ENCODE measurements at places on chromosomes 2 and 18.

GRCh38 chr2:138030459-138030858, 66.2 kb downstream of the HNMT start:
- peak; percentile 77 for DNase-seq

DNA sequence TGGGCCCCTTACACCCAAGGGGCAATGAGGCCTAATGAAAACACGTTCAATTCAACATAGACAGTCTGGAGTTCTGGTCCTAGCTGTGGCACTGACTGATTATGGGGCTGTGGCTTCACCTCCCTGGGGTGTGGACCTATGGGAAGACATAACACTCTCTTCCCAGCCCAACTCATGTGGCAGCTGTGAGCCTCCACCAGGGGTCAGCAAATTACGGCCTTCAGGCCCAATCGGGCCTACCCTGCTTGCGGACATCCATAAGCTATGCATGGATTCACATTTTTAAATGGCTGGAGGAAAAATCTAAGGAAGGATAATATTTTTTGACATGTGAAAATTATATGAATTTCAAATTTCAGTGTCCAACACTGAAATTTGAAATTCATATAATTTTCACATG, 101.3 kb downstream of the LOXHD1 start:
- no peak for DNase-seq

GRCh38 chr2:21676041-21676440, 552.3 kb downstream of the TDRD15 start:
- no peak for DNase-seq

DNA sequence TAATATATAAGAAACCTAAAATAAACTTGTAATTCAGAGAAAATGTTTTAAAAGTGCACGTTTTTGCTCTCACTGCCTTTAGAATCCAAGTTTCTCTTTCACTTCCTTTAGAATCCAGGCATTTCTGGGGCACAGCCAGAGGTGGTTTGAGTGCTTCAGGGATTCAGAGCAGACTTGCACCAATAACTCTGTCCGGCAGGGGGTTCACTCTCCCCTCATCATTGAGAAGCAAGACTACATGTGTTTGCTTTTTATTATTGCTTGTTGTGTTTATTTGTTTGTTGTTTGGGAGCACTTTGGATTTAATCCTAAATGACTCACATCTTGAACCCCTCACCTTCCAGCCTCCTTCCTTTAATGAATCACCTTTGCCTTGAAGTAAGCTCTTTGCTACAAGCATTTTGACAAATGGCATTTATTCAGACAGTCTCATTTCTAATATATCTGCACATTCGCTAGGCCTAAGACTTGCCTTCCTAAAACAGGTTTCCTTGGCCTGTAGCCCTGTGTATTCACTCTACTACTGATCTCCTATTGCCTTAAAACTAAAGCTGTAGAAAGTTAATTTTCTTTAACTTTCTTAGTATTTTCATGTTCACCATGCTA, 233.5 kb upstream of the ATP5MC3 start:
- DNase-seq: peak; percentile 13

- DNase-seq: peak; percentile 73
Measured at GRCh38 chr2:200786826-200787225, 24.9 kb upstream of the BZW1 start.

GRCh38 chr2:229679393-229680125, 34.8 kb downstream of the DNER start:
- DNase-seq: no peak

DNA sequence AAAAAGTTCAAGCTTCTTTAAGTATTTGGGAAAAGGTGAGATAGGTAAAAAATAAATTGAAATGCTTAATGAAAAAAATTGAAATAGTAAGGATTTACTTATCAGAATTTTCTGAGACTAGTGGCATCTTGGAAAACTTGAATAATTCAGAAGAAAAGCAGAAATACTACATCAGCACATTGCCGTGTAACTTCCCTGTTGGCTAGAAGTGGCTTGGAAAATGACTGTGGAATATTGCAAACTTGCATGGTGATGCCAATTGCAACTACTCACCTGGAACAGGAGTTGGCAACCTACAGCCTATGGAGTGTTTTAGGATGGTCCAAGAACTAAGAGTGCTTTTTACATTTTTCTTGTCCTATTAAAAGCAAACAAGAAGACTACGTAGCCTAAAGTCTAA, 603.5 kb upstream of the VRK2 start:
- DNase-seq: no peak

DNA sequence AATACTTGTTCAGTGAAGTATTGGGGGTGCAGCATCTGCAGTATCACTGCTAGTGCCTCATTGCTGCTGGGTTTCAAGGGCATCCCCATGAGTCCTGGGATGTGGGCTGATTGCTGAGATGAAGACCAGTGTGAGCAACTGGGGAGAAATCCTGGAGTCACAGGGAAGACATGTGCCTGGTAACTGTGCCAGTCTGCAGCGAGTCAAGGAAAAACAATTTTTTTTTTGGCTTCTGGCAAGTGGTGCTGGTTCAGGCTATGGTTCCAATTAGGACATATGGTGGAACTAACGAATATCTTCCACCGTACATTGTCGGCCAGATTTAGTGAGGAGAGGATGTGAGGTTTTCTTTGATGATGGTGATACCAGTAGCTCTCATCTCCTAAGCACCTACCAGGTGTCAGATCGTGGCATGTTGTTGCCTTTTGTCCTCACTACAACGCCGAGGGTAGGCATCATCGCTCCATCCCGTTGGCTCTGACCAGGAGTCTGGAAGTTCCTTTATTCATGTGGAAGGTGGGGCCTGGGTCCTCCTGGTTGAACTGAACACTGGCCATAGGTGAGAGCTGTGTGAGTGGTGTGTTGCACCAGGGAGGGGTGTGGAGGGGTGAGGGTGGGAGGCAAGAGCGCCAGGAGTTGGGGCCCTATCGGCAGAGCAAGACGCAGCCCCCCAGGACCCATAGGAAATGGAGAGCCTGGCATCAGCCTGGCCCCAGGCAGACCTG, 118.0 kb upstream of the HS6ST1 start:
- no peak for DNase-seq

- DNase-seq: no peak
Measured at GRCh38 chr2:241770936-241771285, 5.7 kb upstream of the GAL3ST2 start.

DNA sequence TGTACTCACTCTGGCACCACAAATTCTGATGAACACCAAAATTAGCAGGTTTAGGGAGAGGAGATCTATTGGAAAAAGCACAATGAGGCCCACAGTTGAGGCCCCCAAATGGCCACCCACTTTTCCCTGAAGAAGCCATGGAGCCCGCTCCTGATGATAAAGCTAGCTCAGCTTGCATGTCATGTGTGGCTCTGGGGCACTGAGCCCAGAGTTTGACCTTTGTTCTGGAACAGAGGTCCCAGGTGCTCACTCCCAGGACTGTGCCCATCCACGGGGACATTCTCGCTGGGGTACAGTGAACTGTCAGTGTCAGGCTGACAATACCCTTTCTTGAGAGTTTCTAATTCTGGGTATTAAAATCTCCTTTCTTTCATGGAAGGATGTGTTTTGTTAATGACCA, 36.2 kb downstream of the XDH start:
- DNase-seq: no peak

DNA sequence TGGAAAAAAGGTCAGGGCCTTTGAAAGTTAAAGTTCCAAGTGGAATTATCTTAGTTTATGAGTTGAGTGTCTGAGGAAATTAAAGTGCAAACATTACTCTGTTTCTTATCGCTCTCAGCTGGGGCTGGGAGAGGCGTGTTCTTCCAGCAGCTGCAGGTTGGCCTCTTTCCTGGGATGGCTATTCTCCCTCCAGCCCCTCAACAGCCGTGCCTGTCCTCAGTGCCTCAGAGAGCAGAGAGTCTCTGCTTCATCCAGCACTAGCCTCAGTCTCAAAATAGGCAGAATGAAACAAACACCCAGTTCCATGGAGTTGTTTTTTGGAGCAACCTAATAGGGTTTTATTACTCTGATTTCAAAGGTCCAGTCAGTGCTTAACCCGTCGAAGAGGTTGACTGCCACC, 298.1 kb downstream of the GALR1 start:
- no peak for DNase-seq

DNA sequence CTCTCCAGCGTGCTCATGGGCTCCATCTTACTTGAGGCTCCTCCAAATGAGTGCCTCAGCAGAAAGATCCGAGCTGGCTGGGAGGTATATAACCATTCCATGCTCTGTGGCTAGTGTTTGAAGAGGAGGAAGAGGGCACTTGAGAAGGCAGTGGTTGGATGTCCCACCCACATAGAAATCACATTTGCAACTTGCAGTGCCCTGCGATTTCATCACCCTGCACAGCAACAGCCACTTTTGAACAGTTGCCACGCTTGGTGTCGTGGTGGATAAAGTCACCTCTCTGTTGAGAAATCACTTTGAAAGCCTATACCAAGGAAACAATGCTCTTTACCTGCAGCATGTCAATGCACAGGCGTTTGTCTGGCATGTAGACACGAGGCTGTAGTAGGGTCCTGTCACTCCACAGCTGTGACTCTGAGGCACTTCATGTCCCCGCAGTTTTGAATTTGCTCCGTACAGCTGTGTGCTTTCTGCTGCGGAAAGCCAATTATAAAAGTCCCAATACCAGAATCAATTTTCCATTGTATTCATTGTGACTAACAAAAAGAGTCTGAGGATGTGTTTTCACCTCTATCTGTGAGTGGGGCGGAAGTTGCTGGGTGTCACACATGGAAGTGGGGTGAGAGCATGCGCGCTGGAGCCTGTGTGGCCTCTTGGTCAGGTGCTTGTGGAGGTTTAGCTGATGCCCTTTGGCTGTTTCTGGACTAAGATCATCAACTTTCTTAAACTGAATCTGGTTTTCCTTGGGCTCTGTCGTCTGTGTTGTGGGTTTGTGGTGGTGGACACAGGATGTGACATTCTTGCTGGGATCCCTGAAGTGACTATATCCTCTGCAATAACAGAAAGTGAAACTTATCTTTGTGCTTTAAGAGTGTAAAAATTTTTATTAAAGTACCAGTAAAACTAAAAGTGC, 2.8 kb downstream of the CNDP2 start:
- DNase-seq: no peak

DNA sequence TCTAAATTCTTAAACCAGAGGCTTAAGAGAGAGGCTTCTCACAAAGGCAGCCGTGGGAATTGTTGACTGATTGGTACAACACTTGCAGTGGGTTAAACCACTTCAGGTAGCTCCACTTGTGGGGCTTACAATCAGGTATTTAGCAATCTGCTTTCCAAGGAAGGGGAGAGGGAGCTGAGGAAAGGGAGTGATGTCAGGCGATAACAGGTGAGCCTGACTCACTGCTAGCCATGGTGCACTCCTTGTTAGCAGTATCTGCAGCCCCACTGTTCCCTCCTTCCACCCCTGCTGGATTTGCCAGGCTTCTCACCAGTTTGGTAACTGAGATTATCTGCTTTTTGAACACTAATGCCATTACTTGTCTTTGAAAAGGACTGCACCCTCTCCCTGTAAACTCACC, 1056.7 kb upstream of the FANCL start:
- no peak for DNase-seq

DNA sequence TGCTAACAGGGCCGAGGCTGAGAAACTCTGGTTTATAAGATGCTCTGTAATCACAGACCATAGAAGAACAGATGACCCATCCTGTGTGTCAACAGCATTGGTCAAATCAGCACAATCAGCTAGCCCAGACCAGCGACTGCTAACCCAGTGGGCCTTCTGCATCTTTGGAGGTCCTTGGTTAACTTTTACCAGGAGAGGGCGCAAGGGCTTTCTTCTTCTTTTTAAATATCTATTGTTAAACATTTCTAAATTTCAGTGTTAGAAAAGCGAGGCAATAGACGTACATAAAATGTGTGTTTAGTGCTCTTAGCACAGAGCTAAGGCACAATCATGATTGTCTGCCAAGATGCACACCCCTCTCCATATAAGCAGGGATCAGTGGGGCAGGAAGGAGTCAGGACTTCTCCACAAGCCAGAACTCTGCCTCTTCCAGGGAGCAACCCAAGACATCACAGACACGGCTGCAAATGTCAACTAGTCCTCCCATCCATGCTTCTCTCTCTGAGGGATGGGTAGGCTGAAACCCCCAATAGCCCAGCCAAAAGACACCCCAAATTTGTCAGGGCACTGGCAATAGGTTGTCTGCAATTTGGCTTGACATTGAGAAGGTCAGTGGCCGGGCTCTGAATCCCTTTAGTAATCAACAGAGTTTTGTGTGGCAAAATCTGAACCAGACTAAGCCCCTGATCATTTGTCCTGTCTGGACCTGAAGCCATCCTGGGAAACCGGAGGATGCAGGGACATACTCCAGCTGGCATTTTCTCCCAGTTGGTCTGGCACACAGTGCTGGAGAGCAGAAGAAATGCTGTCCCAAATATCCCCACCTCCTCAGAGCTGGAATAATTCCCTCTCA, 188.2 kb downstream of the BCL2 start:
- DNase-seq: peak; percentile 14

DNA sequence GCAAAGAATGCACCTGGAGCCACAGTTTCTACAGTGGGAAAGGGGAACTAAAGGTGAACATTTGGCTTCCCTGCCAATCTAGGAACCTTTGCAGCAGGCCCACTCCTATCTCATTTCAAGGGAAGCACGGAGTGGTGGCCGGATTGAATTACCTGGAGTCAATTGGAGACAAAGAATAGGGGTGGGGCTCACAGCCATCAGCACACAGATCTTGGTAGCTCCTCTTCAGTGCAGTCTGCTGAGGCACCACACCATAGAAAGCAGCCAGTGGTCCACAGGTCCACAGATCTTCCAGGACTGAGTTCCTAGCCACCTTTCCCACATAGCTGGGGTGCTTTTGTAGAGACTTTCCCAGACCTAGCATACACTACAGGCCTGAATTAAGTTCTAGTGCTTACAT, 43.5 kb upstream of the NXPH2 start:
- no peak for DNase-seq

DNA sequence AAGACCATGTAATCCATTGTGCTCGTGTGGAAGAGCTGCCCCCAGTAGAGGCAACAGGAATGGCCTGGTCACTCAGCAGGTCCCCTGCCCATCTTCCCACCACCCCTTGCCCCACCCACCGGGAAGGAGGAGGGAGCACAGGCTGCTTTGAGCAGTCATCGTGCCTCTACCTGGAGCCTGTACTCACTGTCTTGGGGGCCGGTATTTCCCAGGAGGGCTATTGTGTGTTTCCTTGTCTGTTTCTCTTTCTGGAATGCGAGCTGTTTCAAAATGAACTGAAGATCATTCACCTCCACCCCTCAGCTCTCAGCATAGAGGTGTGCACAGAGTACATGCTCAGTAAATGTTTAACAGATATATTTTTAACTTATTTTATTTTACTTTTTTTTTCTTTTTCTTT, 7.7 kb upstream of the AMMECR1L start:
- DNase-seq: no peak

DNA sequence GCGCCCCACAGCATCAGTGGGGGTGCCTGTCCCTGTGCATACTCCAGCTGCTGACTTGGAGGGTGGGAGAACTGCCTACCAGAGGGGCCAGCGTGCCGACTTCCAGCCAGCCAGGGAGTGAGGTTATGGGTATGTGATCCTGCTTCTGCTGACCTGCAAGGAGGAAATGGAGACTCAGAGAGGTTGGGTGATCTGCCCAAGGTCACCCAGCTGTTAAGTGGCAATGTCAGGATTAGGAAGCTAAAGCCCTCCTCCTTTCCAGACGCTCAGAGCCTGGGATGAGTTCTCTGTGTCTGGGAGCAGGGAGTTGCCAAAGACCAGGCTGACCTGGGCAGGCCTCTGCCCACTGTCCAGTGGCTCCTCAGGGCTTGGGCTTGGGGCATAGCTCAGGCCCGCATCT, 169.6 kb downstream of the GLI2 start:
- no peak for DNase-seq
